Thyroid gland (tissue), 4 donors: ENCODE measurements at places on chromosomes 3 and 15. TPM values are rescaled to one million over a fixed set of nuclear protein-coding genes. Genes with fewer than 3 reads are reported as not detected.

FOXP1 gene
- total RNA-seq, result 128 TPM

DNA sequence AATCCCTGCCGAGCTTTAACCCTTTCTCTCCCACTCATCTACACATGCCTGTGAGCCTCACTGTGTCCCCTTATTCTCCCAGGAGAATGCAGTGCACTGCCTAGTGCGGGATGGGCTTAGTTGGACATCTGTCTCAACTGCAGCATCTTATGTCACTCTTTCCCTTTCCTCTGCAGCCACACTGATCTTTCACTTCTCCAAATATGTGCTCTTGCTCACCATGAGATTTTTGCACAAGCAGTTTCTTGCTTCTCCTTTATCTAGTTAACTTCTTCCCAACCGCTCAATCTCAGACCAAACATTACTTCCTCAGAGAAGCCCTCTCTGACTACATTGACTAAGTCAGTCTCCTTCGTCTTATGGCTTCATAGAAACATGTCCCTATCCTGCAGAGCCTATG is 292.3 kb downstream of the KBTBD8 start:
- H3K36me3 ChIP-seq, result no peaks in the 10 kb centered on the region
- H3K27ac ChIP-seq, result no peak overlapping the region
- no peak overlapping the region for H3K4me3 ChIP-seq
- H3K27me3 ChIP-seq, result no peaks in the 10 kb centered on the region
- DNase-seq, result no peak
- no peaks in the 10 kb centered on the region for H3K4me1 ChIP-seq

- no peak overlapping the region for H3K4me3 ChIP-seq
- H3K4me1 ChIP-seq, result peaks cover 10% of the 10 kb centered on the region
Observed at GRCh38 chr3:177835917-177836316, 638.6 kb upstream of the TBL1XR1 start.

- H3K36me3 ChIP-seq, result no peaks in the 10 kb centered on the region
- H3K27ac ChIP-seq, result peak overlapping the region; percentile 86
- H3K4me1 ChIP-seq, result peaks cover 59% of the 10 kb centered on the region
Observed at GRCh38 chr15:28096670-28097431, 2.3 kb downstream of the OCA2 start.

- no peaks in the 10 kb centered on the region for H3K36me3 ChIP-seq
- DNase-seq, result no peak
- no peaks in the 10 kb centered on the region for H3K27me3 ChIP-seq
Observed at GRCh38 chr15:95989392-95989791, 341.1 kb upstream of the NR2F2 start.

SPESP1 gene
- total RNA-seq, result 10.1 TPM

DNA sequence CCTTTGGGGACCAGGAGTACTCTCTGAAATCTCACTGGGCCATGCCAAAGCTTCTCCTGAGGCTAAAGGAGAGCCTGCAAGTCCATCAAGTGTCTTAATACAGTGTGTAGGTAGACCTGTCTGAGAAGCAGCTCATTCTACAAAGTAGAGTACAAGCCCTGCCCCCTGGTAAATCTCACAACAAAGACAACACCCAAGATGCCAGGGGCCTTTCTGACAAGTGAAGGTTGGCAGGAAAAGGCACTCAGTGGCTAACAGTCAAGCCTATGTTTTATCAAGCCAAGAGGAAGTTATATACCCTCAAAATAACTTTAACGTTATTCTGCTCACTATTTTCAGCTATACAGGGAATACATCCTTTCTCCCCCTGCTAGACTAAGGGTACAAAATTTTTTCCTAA is 58.3 kb downstream of the NMNAT3 start:
- no peak overlapping the region for H3K27ac ChIP-seq
- no peaks in the 10 kb centered on the region for H3K4me1 ChIP-seq
- no peaks in the 10 kb centered on the region for H3K36me3 ChIP-seq
- H3K27me3 ChIP-seq, result no peaks in the 10 kb centered on the region

DNA sequence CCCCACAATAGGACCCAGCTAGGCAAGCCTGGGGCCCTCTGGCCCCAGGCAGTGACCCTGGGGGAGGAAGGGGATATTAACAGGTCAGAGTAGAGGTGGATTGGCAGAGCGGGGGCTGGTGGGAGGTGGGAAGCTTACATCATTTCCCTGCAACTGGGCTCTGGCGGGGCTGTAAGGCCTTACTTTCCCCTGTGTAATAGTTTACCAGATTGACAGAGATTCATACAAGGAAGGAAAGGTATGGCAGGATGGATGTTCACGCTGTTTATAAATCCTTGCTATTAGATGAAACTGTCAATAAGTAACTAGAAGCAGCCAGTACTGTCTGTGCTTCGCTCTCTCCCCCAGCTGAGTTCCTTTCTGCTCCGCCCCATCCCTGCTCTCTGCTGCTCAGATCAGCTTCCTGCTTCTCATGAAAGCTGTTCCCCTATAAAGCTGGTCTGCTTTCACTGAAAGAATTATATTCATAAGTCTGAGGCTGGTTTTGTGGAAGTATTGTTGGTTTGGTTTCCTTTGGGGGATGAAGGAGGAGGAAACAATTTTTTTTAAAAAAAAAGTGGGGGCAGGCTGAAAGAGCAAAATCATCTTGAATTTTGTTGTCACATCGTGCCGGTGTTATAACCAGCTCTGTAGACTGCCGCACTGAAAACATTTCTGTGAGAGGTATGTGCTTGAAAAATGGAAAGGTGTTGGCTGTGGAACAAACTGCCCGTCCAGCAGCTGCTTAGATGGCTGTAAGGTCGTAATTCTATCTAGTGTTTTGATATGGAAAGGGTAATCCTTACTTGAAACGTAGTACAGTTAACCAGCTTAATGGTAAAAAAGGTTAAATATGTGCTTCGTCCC is 76.4 kb downstream of the BBX start:
- H3K4me1 ChIP-seq, result peaks cover 28% of the 10 kb centered on the region
- DNase-seq, result peak; percentile 45
- H3K4me3 ChIP-seq, result peak overlapping the region; percentile 15
- no peaks in the 10 kb centered on the region for H3K36me3 ChIP-seq

DNA sequence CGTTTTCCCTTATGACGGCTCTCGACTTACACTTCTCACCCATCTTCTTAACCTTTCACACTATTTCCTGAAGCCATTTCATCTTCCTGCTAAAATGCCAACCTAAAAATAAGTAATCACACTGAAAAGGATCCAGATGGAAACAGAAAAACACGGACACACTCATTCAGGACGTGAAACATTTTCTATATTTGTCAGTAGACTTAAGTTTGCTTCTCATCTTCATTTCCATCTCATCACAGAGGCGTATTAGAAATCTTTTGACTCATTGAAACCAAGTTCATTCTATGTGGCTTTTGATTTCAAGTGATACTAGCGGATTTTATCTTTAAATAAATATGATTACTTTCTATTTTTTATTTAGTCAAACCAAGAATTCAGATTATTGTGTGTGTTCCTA is 27.4 kb upstream of the DLG1 start:
- no peaks in the 10 kb centered on the region for H3K27me3 ChIP-seq
- no peaks in the 10 kb centered on the region for H3K4me1 ChIP-seq
- H3K27ac ChIP-seq, result no peak overlapping the region
- no peak overlapping the region for H3K4me3 ChIP-seq

CHRM5 gene
- total RNA-seq, result not detected

- H3K4me3 ChIP-seq, result no peak overlapping the region
- no peaks in the 10 kb centered on the region for H3K4me1 ChIP-seq
- H3K27ac ChIP-seq, result no peak overlapping the region
- H3K27me3 ChIP-seq, result no peaks in the 10 kb centered on the region
Observed at GRCh38 chr3:165503825-165504224, 307.6 kb upstream of the SLITRK3 start.

MYO5C gene
- 130 TPM for total RNA-seq

DNA sequence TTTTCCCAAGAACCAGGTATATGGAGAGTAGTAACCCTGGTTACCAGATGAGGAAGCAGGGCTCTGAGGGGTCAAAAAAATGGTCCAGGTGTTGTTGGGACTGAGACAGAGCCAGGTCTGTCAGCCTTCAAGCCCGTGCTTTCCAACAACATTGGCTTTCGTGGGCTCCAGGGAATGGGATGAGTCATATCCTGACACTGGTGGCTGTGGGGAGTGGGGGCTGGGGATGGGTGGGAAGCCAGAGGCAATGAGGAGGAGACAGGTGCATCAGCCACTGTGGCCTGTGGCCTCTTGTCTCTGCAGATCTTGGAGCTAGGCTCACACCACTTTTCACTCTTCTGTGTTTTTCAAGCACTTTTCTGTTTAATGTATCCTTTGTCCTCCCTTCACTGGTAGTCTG is 38.2 kb downstream of the CORO2B start:
- H3K27me3 ChIP-seq, result no peaks in the 10 kb centered on the region
- no peak for DNase-seq
- no peak overlapping the region for H3K4me3 ChIP-seq
- peaks cover 9% of the 10 kb centered on the region for H3K4me1 ChIP-seq
- H3K36me3 ChIP-seq, result no peaks in the 10 kb centered on the region

DNA sequence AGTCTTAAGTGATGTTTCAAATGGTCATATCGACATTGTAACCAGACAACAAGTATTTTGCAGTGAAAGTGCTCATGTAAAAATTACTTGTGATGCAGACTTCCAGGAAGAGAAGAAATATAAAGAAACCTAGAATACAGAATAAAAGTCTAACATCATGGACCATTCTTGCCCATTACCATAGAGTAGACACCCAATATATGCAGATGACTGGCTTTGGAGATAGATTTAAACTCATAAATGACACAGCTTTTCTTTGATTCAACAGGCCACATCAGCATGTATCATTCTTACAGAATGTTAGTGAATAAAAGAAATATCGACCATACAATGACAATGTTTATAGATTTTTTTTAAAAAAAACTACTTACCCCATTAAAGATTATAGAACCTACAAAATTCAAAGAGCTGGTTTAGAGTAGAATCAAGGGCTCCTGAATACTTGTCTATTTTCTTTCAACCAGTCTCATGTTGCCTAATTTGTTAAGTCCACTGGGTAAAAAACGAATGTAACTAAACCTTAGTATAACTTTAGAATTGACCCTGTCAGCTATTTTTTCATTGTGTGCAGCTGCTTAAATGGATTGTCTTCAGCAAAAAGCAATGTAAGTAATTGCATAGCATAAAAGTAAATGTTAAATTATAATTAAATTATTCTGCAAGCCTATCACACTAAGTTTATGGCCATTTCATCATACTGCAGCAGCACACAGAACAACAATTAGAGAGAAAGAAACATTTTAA is 268.7 kb upstream of the AGTR1 start:
- no peaks in the 10 kb centered on the region for H3K36me3 ChIP-seq
- no peaks in the 10 kb centered on the region for H3K4me1 ChIP-seq
- H3K27me3 ChIP-seq, result no peaks in the 10 kb centered on the region
- H3K27ac ChIP-seq, result no peak overlapping the region
- no peak overlapping the region for H3K4me3 ChIP-seq

KCNH8 gene
- 0.45 TPM for total RNA-seq

- no peak overlapping the region for H3K27ac ChIP-seq
- no peaks in the 10 kb centered on the region for H3K27me3 ChIP-seq
- no peak overlapping the region for H3K4me3 ChIP-seq
- DNase-seq, result peak; percentile 56
- peaks cover 14% of the 10 kb centered on the region for H3K4me1 ChIP-seq
Observed at GRCh38 chr3:66400411-66401156, 100.2 kb downstream of the LRIG1 start.

GRCh38 chr3:124639406-124640237 is 90.6 kb upstream of the UMPS start:
- no peaks in the 10 kb centered on the region for H3K27me3 ChIP-seq
- H3K4me1 ChIP-seq, result no peaks in the 10 kb centered on the region
- DNase-seq, result no peak
- no peak overlapping the region for H3K27ac ChIP-seq

DNA sequence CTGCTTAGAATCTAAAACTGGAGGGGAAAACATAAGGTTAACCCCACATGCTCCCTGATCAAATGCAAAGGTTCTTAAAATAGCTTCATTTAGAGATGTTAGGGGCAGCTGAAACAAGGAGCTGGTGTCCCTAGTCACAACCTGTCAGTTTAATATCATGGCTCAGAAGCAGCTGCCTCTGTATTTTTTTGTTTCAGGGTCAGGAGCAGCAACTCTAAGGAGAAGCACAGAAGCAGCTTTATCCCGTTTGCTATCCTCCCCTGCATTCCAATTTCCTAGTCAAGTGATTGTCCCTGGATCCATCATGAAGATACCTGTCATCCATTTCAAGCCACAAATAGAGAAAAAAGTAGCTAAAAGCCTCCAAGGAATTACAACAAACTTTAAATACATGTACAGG is 4.1 kb downstream of the FILIP1L start:
- H3K36me3 ChIP-seq, result no peaks in the 10 kb centered on the region
- no peak overlapping the region for H3K27ac ChIP-seq
- DNase-seq, result no peak
- no peaks in the 10 kb centered on the region for H3K27me3 ChIP-seq

GRCh38 chr3:194135806-194136518 is at the start of gene HES1:
Gene HES1 (plus strand): TSS chr3:194136148. CDS start chr3:194136381, 233 bp downstream.
- peaks cover 8% of the 10 kb centered on the region for H3K36me3 ChIP-seq
- no peaks in the 10 kb centered on the region for H3K27me3 ChIP-seq
- H3K4me3 ChIP-seq, result peak within 1 kb of the TSS; percentile 91
- peak; percentile 97 for DNase-seq

DNA sequence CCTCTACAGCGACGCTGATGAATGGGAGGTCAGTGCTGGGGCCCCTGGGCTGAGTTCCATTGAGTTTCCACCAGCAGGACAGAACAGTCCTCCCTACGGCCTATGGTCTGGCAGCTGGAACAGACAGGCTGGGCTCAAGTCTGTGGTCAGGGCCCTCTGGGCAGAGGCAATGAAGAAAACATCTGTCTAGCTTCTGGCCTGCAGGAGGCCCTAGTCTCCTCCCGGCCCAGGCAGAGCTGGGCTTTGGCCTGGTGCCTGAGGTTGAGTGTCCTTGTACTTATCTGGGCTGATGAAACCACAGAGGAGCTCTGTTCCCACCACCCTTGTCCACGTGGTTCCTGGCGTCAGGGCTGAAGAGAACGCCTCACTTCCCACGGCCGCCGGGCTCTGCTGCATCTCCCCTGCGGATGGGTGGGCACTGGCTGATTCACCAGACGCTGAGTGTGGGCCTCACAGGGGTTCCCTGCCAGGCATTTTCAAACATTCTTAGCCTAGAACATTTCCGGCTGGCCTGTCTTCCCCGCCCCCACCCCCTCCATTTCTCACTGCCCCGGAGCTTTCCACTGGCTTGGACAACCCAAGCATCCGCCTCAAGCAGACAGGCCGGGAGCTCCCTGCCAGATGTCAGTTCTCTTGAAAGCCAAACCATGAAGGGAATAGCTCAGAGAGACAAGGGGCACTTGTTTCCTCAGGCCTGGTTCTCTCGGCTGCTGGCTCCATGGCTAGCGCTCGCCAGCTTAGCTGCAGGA is 20.3 kb downstream of the PPCDC start:
- H3K4me3 ChIP-seq, result no peak overlapping the region
- H3K27me3 ChIP-seq, result no peaks in the 10 kb centered on the region
- H3K27ac ChIP-seq, result peak overlapping the region; percentile 90
- H3K4me1 ChIP-seq, result peaks cover 64% of the 10 kb centered on the region

GRCh38 chr3:20836801-20837200 is 650.8 kb upstream of the SGO1 start:
- H3K27ac ChIP-seq, result no peak overlapping the region
- H3K36me3 ChIP-seq, result no peaks in the 10 kb centered on the region
- no peak overlapping the region for H3K4me3 ChIP-seq
- no peaks in the 10 kb centered on the region for H3K27me3 ChIP-seq
- DNase-seq, result no peak

MESP1 gene
- 2.6 TPM for total RNA-seq
